ENCODE measurements at places on chromosomes 13 and 19.

GRCh38 chr13:35916146-35916545 is 215.0 kb downstream of the DCLK1 start:
- DNase-seq: no peak

DNA sequence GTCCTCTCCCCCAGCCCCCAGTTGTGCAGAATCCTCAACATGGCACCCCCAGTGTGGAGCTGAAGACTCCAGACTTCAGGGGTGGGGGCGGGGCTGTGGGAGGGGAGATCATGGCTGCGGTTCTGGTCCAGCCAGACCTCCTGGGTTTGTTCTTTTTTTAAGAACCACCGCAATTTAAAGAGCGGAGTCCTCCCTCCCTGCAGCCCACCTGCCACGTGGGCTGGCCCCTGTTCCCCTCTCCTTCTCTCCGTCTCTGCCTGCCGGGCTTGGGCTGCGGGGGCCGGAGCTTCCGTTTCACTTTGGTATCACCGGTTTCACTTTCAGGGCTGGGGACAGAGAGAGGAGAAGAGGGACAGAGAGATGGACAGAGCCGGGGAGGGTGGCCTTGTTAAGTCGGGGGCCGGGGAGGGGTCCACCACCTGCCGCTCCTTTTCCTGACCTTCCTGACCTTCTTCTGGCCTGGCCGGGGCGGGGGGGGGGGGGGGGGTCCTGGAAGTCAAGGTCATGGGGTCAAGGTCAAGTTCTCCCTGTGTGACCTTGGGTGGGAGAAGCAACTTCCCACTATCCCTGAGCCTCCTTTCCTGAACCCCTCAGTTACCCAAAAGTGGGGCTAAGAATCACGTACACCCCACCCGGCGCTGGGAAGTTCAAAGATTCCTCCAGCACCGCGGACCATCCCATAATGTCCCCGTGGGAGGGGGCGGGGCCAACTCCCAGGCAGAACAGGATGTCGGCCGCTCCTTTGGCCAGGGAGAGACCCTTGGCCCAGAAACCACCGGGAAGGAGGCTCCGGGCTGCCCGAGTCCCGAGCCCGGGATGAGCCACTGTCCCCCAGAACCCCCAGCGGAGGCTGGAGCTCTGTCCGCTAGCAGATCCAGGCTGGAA is 11.3 kb upstream of the ZBTB7A start:
- no peak for DNase-seq

DNA sequence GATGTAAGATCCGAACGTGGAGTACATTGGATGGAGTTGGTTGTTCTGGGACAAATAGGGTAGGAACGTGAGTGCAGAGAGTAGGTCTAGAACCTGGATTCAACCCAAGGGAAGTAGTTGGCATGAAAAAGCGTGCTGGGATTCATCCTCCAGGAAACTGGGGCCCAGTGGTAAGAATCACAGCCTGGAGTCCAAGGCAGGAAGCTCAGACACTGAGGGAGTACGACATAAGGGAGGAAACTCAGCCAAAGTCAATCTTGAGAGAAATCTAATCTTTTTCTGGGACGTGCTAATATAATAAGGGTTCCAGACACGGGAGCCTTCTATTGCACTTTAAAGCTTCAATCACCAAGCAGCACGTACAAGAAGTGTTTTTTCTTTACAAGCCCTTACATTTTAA is 46.4 kb downstream of the DLEU7 start:
- DNase-seq: no peak

- no peak for DNase-seq
These were observed 179.2 kb downstream of the NHLRC3 start for GRCh38 chr13:39217471-39217870.

DNA sequence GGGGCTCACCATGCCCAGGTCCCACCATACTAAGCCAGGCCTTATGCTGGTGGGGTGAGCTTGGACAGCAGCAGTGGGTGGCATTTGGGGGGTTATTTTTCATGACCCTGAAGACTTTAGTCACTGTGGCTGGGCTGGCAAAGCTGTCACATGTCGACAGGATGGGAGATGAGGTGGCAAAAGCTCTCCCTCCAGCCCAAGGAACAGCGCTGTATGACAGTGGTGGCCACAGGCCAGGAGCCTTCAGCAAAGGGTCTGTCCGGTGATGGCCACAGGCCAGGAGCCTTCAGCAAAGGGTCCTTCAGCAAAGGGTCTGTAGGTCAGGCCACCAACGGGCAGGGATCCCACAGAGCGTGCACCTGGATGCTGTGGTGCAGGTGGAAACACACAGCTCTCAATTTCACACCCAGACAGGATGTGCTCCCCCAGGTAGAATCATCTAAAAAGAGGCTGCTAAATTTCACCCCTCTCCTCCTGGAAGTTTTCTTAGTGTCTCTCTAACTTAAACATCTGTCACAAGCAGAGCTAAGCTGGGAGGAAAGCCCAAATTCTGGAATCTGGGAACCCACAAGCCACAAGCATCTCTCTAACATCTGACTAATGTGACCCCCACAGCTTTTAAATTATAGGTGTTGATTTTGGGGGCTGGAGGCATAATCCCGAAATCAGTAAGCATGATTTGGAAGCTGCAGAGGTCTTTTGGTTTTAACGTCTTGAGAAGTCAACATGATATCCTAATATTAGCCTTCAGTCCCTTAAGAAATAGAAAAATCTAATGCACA is 23.0 kb downstream of the COL4A1 start:
- DNase-seq: no peak

GRCh38 chr19:58380037-58380661 is 681 bp downstream of the ZNF837 start:
- no peak for DNase-seq

- DNase-seq: no peak
These were observed 706.4 kb upstream of the KLHL1 start for GRCh38 chr13:70814684-70815083.

GRCh38 chr13:53121919-53122318 is 93.3 kb downstream of the OLFM4 start:
- no peak for DNase-seq

DNA sequence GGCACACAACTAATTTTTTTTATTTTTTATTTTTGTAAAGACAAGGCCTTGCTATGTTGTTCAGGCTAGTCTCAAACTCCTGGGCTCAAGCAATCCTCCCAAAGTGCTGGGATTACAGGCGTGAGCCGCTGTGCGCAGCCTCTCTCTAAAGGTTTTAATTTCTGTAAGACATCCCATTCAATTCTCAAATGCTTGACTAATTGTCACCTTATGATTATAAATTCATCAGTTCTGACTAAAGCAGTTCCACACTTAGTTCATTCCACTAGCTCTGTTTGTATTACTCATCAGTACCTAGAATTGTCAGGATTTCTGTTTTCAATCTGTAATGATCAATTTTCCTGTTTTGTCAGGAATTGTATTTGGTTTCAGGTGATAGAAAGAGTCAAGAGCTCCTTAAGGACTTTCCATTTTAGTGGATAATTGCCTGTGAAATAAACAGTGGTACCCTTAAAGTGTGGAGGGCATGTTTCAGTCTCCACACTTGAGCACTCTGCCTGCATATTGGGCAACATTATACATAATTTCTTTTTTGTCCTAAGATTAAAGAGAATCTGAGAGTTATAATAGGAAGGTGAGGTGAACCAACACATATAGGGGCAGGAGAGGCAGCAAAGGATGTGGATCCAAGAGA is 27.6 kb downstream of the GPALPP1 start:
- no peak for DNase-seq

DNA sequence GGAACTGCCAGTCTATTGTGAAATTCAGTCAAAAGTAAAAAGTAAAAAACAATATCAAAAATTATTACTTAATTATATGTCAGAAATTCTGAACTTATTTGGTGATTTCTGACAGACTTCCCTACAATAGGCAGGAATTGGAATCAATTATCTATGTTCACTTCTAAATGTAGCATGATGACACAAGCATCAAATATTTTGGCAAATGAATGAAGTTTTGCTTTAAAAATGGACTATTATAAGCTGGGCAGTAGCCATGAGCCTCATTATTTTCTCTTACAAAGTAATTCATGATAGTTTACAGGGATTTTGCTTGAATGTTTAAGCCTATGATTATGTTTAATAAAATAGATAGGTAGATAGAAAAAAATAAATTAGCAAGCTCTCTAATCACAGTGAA is 582.6 kb downstream of the SLITRK6 start:
- DNase-seq: no peak

DNA sequence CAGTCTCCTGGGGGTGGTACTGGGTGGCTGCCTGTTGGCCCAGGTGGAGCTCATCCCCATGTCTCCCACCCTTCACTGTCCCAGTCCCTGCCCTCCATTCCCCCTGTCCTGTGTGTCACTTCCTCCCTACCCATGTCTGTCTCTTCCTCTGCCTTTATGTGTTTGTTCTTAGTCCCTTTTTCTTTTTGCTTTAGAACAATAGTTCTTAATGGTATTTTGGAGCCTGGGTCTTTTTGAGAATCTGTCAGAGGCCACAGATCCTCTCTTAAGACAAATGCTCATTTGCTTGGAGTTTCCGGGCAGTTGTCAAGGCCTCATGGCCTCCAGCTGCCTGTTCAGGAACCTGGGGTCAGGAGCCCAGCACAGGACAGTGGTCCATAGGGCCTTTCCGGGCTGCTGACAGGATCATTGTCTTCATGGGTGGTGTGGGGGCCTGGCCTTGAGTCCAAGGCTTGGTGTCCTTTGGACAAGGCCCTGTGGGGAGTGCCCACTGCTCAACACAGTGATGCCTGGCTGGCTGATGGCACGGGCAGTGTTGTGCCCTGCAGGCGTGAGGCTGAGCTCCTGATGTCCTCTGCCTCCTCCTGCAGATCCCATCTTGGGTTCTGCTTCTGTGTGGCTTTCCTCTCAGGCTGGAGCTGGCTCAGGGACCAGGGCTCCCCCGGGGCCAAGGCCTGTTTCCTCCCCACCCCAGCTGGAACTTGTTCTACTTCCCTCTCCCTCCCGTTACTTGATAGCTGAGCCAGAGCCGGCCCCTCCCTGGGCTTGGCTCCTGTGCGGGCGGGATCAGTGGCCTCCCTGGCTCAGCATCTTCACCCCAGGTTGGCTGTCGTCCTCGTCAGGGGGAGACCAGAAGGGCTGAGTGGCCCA is 3.5 kb downstream of the EGLN2 start:
- no peak for DNase-seq

DNA sequence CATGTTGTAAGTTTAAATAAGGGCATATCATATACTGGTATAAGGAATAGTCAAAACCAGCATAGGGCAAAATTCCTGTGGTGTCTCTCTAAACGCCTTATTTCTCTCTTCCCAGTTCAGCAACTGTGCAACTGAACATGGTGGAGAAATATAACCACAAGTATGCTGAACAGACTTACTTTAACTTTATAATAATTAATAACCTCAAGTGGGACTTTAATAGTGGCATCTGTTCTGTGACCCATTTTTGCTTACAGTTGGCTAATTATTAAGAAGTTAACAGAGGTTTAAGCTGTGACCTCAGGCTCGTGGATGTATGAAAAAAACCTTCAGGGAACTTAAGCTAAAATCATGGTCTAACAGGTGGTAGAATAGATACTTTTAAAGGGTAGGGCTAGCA is 54.3 kb downstream of the MICU2 start:
- no peak for DNase-seq

GRCh38 chr19:41871573-41872383 is 5.3 kb upstream of the CD79A start:
- DNase-seq: no peak

DNA sequence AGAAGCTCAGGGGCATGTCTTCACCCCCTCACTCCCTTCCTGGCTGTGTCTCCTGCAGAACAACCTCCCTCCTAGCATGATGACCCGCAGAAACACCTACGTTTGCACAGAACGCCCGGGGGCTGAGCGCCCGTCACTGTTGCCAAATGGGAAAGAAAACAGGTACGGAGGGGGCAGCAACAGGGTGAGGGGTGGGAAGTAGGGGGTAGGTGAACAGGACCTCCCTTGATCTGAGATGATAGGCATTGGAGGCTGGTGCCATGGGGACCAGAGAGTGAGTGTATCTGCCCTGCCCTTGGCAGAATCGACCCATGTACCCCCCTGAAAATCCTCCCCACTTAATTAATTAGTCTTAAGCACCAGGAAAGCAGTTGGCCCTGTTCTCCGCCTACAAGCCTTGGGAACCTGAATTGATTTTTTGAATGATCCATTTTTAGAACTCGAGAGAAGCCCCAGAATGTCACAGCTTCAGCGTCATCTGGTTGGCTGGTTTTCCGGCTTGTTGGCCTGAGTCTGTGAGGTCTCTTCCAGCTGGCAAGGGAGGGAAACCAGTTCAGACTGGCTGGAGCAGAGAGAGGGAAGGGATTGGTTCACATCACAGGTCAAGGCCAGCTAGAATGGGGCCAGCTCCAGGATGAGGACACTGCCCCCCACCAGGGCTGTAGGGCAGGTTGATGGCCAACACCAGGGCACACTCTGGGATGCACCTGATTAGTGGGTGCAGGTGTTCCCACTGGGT is 28.2 kb downstream of the CKM start:
- no peak for DNase-seq

- no peak for DNase-seq
These were observed 23.4 kb downstream of the UHRF1 start for GRCh38 chr19:4932711-4933110.

GRCh38 chr19:1168572-1169410 is 5.3 kb downstream of the SBNO2 start:
- peak; percentile 67 for DNase-seq

DNA sequence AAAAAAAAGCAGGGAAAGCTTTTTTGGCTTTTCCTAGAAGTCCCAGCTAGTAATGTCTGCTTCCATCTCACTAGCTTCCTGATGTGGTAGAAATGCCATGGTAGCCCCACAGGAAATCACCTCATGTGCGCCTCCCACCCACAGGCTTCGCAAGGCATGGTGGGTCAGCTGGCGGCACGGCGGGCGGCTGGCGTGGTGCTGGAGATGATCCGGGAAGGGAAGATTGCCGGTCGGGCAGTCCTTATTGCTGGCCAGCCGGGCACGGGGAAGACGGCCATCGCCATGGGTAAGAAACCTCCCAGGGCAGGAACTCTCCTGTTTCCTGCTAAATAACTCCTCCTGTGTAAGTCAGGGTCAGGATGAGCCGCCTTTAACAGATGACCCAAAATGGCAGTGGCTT is 10.4 kb downstream of the RUVBL2 start:
- no peak for DNase-seq

- DNase-seq: no peak
These were observed 137.9 kb downstream of the PCDH20 start for GRCh38 chr13:61277586-61278276.

GRCh38 chr19:2503521-2504109 is 27.7 kb downstream of the GADD45B start:
- DNase-seq: no peak

GRCh38 chr13:63942372-63942771 is 2526.7 kb upstream of the PCDH20 start:
- no peak for DNase-seq

DNA sequence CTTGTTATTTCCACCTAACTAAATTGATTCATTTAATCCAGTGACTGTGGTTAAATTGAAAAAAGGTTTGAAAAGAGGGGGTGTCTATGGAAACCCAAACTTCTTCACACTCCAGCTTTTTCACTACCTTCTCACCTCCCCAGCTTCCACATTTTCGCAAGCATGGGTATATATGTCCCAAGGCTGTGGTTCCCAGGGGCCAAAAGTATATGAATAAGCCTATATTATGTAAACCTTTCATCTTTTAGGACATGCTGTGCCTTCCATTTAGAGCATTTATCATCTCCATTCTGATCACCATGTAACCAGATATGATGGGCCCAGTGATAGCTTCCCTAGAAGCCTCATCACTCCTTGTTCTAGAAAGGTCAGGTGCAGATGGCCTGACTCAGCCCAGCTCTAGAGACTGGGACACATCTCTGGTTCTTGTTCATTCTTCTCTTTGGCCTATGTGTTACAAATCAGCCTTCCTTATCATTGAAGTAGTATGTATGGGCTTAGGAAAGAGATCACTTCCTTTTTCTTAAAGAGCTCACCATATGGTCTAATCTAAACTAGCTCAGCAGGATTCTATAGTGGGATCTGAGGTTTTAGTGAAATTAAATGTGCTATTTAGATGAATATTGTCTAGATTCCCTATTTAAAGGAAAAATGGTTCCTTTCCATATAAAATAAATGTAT is 19.5 kb upstream of the ARL11 start:
- no peak for DNase-seq

Measured in kidney capillary endothelial cell (primary cell).